ENCODE measurements at places on chromosomes 5 and 9. TPM values are rescaled to one million over a fixed set of nuclear protein-coding genes. Genes with fewer than 3 reads are reported as not detected.

The GABBR2 gene
- 0.08 TPM for total RNA-seq

The PDGFRB gene
- total RNA-seq = 0.10 TPM

The PIP5KL1 gene
- total RNA-seq = 1.1 TPM

The IFNA21 gene
- total RNA-seq = not detected

The CYSTM1 gene
- 171 TPM for total RNA-seq

The GRM6 gene
- total RNA-seq = not detected

The NTNG2 gene
- total RNA-seq = 3.4 TPM

The DRD1 gene
- total RNA-seq = 0.51 TPM

The DMRT2 gene
- total RNA-seq = not detected

The SQSTM1 gene
- total RNA-seq = 1,416 TPM

The PBX3 gene
- total RNA-seq = 12.5 TPM

The PDE6A gene
- total RNA-seq = 0.17 TPM

The SMIM33 gene
- total RNA-seq = not detected

The CDH9 gene
- not detected for total RNA-seq

The NADK2 gene
- total RNA-seq = 12.2 TPM

The CCDC152 gene
- not detected for total RNA-seq

The RABGAP1 gene
- 15.4 TPM for total RNA-seq

The TGFBI gene
- total RNA-seq = 1,744 TPM
